Stimulated activated naive CD4-positive, alpha-beta T cell treated with Interleukin-2 at 50 U/mL for 16 hours (primary cell): ENCODE measurements at places on chromosomes 2 and 18.

DNA sequence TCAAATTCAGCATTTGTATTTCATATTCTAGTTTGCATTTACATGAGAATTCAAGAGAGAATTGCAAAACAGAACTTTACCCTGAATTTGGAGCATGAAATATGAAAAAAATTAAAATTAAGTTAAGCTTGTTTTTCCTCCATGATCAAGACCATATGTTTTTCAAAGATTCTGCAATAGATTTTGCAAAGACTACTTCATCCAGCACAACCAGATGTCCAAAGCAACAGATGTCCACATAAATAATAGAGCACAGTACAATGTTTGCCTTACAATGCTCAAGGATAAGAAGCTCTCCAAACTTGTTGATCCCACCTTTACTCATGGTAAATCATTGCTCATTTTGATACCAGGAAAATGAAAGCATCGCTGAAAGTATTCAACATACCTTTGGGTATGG lies 25.6 kb downstream of the FAP start:
- DNase-seq, result no peak

GRCh38 chr2:102520801-102521200 lies 47.8 kb downstream of the SLC9A4 start:
- no peak for DNase-seq

DNA sequence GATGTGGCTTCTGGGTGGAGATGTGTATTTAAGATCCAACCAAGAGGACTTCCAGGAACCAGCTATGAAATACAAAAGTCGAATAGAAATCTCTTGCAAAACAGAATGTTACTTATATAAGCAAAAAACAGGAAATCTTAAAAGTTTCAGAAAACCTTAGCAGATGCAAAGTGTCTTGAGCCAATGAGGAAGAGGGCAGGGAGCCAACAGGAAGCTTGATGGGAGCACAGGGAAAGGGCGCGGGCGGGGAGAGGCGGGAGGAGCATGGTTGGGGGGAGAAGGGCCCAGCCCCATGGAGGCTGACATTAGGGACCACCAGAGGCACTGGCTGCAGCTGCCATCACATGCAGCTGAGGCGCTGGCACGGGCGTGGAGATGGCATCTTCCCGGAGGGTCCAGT lies 203.3 kb downstream of the SNTG2 start:
- no peak for DNase-seq

DNA sequence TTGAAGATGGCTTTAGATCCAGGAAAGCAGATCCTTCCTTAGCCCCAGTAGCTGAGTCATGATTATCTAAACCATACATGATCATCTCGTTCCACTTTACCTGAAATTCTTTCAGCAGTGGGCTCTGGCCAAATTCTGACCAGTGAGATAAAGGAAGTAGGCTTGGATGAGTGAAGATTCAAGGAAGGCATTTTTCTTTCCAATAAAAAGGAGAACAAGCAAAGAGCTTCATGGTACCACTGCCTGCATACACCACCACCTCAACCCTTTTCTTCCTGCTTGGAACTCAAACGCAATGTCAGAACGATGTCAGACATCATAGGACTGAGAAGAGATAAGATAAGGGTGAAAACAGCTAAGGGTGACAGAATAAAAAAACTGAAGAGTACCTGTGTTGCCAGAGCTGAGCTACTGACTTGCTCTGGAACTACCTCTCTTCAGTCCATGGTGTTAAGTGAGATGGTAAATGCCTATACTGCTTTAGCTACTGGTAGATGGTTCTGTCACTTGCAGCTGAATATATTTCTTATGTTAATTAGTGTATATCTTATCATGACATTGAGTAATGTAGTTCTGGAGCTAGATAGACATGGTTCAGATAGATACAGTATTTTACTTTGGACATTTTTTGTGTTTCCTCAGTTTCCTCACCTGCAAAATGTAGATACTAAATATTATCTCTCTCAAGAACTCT lies 58.7 kb upstream of the ACVR1 start:
- DNase-seq, result no peak

GRCh38 chr2:34498561-34498960 lies 899.5 kb upstream of the FAM98A start:
- DNase-seq, result no peak

DNA sequence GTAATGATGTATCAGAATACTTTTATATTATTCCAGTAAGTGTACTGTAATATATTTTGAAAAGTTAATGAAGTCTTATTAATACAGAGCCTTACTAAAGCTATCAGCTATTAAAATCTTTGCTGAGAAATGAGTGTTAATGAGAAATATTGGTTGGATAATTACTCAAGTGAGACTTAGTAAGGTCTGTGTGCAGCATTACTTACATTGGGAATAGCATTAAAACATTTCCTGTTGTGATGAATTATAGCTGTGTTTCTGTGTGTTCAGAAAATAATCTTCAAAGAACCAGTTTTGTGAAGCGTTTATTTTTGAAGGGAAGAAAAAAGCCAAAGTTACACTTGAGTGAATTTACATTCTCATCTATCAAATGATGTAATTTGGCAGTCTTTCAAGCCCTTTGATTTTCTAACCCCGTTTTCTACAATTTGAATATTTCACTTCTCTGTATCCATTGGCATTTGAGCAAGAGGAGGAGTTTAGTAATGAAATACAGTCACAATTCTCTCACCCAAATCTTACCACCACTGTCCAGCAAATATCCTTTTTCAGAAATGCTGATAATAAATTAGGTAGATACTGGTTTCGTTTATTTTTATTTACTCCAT lies 123.5 kb upstream of the BOD1L2 start:
- no peak for DNase-seq

GRCh38 chr2:28586867-28587266 lies 91.0 kb downstream of the PLB1 start:
- peak; percentile 50 for DNase-seq

DNA sequence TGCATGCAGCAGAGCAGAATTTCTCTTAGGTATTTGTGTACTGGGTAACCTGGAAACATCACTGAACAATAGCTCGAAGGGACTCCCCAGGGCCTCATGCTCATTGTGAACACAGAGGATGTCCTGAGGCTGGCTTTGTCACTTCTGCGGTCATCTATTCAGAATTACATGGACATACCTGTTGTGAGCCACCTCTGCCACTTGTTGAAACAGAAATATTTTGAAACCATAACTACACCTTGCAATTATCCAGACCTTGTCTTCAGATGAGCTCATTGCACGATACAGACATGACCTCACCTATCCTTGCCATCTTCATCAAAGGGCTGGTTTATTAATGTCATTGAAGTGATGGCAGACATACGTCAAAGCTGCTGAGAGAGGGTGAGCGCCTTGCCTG lies 23.4 kb upstream of the CREG2 start:
- no peak for DNase-seq

- no peak for DNase-seq
These were observed 56.0 kb downstream of the HDAC4 start for GRCh38 chr2:239344857-239345216.

DNA sequence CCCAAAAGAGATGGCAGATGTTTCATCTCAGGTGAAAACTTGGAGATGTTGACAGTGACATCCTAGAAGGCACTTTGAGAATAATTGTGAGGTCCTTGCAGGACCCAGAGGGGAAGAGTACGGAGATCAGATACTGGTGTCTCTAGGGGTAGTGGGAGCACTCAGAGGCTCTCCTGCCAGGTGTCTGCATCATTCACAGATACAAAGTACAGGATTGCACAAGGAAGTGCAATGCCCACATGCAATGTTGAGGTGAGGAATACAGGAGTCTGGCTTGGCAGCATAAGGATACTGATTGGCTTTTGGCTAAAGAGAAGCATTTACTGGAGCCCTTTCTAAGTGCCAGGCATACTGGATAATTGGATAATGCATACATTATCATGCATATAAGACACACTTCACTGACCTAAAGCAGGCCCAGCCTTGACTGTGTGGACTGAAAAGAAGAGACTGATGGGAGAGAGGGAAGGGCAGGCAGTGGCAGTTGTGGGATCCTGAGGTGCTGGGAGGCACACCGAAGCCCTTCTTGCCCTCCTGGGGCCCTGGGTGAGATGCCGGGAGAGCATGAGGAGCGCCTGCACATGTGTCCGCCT lies 31.0 kb upstream of the NCKAP5 start:
- DNase-seq, result no peak

DNA sequence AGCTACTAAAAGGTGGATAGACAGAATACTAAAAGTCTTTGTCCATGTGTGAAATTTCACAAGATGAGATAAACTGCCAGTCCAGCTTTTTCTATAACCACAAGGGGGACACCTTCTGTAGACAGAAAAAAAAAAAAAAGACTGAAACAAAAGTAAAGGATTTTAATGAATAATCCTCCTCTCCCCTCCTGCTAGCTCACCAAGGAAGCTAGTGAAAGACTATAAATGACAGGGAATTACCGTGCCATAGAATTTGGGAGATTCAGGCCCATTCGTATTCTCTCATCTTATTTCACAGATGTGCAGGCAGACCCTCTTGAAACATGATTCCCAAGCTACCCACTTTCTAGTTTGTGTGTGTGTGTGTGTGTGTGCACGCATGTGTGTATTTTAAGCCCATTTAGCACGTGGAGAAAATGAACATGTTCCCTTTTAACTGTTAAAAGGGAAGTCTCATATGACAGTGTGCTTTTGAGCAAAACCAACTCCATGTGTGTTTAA lies 36.3 kb upstream of the SLC8A1 start:
- no peak for DNase-seq

DNA sequence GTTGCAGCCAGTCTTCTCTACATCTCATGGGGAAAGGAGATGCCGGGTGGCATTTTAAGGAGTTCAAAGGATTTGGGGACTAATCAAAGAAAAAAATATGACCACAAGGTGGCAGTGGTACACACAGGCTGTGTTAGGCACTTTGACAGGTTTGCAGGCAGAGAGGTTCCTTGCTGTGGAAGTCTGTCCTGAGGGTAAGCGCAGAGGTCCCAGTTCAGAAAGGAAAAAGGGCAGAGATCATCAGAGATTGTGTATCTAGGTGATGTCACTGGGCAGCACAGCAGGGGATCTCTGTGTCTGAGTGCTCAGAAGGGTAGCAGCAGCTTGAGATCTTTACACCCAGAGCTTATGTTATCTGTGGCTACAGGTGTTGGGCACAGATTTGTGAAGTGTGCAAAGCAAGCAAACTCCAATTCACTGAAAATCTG lies 231.4 kb downstream of the LRRTM1 start:
- DNase-seq, result no peak
